Kasumi-1 (cell line): ENCODE measurements at places on chromosomes 16 and 17.

GRCh38 chr16:17026600-17027242, 444.0 kb downstream of the XYLT1 start:
- DNase-seq: no peak

DNA sequence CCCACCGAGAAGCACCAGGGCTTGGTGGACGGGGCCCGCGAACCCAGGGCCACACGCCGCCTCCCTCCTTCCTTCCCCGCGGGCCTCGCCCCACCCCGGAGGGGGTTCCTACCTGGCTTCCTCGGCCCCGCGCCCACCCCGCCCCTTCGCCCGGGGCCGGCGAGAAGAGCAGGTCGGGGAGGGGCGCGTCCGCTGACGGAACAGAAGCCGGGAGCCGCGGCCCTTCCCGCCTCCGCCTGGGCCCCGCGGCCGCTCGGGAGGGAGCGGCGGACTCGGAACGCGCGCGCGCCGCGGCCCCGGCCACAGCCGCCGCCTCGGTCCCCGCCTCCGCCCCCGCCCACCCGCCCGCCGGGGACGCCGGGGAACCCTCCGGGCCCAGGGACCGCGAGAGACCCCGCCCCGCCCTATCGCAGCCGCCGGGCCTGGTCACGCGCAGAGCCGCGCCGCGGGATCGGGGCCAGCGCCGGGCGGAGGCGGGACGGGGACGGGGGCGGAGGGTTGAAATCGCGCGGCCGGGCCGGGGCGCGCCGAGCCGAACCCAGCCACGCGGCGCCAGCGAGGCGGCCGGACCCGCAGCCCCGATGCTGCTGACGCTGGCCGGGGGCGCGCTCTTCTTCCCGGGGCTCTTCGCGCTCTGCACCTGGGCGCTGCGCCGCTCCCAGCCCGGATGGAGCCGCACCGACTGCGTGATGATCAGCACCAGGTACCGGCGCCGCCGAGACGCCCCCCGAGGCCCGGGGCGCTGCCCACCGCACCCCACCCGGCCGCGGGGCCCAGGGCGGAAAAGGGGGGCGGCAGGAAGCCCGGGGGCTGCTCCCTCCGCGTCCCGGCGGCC, at the start of gene TLCD3A:
Gene TLCD3A (plus strand): TSS at position 530 of the 835 bp plus-strand sequence. CDS start 52 bp downstream, at position 582.
- no peak for DNase-seq

- peak; percentile 40 for DNase-seq
Measured at GRCh38 chr16:30063893-30064728, 1.4 kb upstream of the ALDOA start.

GRCh38 chr17:7380855-7381683, at the start of gene TNK1:
Gene TNK1 (plus strand): TSS chr17:7381089. CDS start chr17:7382927, 1,838 bp downstream.
- no peak for DNase-seq

DNA sequence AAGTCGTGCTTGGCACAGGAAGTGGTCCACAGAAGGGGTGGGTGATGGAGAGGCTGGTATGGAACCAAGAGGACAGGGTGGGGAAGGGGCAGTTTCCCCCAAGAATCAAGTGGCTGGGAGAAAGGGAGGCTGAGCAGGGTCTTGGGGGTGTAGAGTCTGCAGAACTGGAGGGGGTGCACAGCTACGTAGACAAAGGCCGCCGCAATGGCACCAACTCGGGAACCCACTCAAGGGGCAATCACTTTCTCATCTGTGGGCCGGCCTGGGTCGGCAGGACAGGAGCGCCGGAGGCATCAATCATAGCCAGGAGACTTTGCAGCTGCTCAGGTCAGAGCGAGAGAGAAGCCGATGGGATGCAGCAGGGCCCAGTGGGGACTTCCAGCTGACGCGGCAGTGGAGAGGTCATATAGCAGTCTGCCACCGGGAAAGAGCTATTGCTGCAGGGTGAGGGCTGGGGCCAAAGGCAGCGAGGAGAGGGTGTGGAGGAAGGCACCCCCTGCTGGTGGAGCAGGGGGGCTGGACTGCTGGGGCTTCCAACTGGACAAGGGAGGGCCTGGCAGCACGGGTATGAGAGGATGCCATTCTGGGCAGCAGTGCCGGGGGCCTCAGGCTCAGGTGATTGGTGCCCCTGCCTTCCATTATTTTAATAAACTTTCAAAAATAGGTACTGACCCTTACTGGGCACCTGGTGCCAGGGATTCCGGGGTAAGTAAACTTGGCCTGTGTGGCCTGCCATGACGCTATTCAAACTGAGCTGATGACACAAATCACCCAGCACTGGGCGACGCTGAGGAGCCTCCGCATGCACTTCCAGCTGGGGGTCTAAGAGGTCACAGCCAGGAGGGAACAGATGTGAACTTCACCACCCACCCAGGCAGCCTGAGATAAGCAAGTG, 52.5 kb upstream of the MTSS2 start:
- DNase-seq: peak; percentile 55

DNA sequence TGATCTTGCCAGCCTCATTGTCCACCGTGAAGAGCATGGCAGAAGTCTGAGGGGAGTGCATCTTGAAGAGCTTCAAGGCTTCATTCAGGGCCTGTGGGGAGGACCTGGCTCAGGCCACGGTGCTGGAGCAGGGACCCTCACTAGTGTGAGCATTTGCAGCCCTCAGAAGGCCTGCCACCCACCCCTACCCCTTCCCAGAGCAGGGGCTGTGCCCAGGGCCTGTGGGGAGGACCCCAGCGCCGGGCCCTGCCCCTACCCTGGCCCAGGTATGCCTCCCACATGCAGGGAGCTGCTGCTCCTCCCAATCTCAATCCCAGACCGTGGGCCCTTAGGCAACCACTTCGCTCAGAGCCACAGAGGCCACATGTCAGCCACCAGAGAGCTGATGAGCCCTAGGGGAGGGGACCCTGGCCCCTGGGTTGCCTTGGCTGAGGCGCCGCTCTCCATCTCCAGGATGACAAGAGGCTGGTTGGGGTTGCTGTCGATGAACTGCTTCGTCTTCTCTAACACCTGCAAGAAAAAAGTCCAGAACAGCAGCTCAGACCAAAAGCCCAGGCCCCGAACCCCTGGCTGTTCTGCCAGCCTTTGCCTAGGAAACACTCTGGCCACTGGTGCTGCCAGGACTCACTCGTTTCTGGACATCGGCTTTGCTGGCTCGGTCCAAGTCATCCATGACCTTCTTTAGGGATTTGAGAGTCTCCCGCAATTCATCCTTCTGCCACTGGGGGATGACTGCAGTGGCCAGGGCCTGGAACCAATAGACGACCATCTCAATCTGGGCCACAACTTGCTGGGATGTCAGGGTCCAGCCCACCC, 1.8 kb upstream of the EXOSC6 start:
- DNase-seq: peak; percentile 23

GRCh38 chr16:2194852-2195321, 1.5 kb downstream of the CASKIN1 start:
- DNase-seq: peak; percentile 1

- no peak for DNase-seq
Measured at GRCh38 chr17:48123111-48123510, 15.5 kb downstream of the SNX11 start.

DNA sequence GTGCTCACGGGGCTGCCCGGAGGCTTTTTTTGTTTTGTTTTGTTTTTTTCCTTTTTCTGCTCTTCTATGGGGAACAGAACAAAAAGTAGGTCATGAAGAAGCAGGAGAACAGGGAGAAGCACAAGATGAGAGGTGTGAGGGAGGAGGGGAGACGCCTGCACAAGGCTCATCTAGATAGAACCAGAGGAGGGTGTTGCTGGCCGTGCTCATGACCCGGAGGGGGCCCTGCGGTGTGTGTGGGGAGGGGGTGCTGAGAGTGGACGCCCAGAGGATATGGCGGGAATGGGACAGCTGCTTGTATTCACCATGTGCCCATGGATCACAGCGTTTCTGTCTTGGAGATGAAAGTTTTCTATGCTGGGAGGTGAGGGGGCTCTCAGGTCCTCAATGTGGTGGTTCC, 183.7 kb downstream of the FOXL1 start:
- DNase-seq: no peak

- peak; percentile 92 for DNase-seq
Measured at GRCh38 chr17:75059369-75060345, 12.6 kb downstream of the KCTD2 start.

GRCh38 chr16:85148931-85149330, 36.7 kb upstream of the CIBAR2 start:
- no peak for DNase-seq

- DNase-seq: no peak
Measured at GRCh38 chr16:70416748-70417616, 21.9 kb downstream of the ST3GAL2 start.

GRCh38 chr17:74779501-74779900, 3.4 kb upstream of the NAT9 start:
- peak; percentile 60 for DNase-seq

DNA sequence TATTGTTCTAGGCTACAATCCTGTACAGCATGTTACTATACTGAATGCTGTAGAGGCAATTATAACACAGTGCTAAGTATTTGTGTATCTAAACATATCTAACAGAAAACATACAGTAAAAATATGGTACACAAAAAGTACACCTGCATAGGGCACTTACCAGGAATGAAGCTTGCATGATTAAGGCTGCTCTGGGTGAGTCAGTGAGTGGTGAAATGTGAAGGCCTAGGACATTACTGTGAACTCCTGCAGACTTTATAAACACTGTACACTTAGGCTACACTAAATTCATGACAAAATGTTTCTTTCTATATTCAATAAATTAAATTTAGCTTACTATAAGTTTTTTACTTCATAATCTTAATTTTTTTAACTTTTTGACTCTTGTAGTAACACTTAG, 37.1 kb downstream of the AMFR start:
- no peak for DNase-seq

GRCh38 chr17:78185981-78186691, 716 bp downstream of the TK1 start:
- DNase-seq: peak; percentile 78

GRCh38 chr17:41728056-41728455, 6.4 kb downstream of the HAP1 start:
- DNase-seq: no peak

GRCh38 chr17:49223517-49224197, 6.9 kb downstream of the PHOSPHO1 start:
- DNase-seq: peak; percentile 40

- peak; percentile 17 for DNase-seq
Measured at GRCh38 chr17:55090079-55090492, 121.5 kb downstream of the STXBP4 start.

DNA sequence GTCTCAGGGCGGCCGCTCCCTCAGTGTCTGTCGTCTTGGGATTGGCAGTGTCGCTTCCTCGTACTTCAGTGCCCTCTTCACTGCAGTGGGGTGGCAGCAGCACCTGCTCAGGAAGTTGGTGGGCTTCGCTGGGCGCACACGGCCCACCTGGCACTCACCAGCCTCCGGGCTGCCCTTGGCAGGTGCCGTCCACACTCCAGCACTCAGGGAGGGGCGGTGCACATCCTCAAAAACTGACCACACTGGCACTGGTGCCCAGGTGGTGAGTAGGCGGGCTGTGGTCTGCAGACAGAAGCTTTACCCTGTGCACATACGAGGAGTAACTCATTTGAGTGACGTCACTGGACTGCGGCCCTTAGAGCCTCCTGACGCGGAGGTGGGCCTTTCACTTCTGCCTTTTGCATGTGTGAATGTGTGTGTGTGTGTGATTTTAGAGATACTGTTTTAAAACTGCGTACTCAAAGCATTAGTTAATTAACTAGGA, 94.6 kb downstream of the BANP start:
- no peak for DNase-seq

DNA sequence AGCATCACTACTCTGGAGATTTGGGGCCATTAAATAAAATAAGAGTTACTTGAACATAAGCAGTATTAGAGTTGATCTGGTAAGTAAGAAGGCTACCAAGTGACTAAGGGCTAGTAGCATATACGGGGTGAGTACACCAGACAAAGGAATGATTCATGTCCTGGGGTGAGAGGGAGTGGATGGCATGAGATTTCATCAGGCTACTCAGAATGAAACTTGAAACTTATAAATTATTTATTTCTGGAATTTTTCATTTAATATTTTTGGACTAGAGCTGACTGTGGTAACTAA, 2.3 kb downstream of the SLFN5 start:
- no peak for DNase-seq

GRCh38 chr16:77403732-77404131, 31.1 kb downstream of the ADAMTS18 start:
- DNase-seq: no peak

- no peak for DNase-seq
Measured at GRCh38 chr17:30248786-30249185, 13.3 kb upstream of the SLC6A4 start.

DNA sequence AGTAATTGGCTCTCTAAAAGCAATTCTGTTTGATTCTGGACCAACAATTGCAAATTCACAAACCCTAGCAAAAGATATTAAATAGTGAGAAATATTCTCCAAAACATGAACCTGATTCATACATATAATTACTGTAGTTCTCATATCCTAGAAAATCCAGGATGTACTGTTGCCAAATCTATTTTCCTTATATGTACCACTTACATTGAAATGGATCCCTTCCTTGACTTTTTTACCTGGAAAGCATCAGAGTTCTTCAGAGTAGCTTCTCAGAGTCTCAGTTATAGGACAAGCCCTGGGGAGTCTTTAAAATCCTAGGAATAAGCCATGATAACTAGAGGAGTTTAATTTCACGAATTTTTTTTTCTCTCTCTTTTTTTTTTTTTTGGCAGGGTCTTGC, 16.7 kb downstream of the TMEM92 start:
- no peak for DNase-seq

- DNase-seq: no peak
Measured at GRCh38 chr16:77206533-77206932, 7.3 kb downstream of the SYCE1L start.

DNA sequence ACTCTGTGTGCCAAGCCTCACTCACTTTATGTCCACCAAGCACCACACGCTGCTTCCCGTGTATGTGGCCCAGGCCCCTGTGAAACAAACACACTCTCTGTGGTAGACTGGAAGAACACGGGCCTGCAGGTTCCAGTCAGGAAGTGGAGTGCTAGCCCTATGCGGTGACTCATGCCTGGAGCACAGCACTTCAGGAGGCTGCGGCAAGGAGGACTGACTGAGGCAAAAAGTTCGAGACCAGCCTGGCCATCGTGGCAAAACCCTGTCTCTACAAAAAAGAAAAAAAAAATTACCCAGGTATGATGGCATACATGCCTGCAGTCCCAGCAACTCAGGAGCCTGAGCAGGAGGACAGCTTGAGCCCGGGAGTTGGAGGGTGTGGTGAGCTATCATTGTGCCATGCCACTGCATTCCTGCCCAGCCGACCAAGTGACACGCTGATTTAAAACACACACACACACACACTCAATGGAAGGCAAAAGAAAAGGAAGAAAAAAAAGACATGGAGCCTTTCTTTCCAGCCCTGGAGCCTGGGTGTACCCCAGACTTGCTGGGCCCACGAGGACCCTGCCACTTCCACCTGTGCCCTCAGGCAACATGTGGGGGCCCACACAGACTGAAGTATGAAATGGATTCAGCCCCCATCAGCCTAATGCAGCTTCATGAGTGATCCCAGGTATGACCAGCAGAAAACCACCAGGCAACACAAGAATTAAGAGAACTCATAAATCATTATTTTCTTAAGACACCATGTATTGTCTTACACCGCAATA, 126.6 kb downstream of the ANKRD11 start:
- peak; percentile 93 for DNase-seq

GRCh38 chr16:89552329-89552728, 8.2 kb upstream of the RPL13 start:
- no peak for DNase-seq

- DNase-seq: no peak
Measured at GRCh38 chr17:45751466-45751865, 32.7 kb upstream of the CRHR1 start.

GRCh38 chr16:10835281-10835931, 16.8 kb upstream of the TVP23A start:
- DNase-seq: no peak
